ENCODE measurements at places on chromosomes 7 and 10.

- DNase-seq: no peak
Observed at GRCh38 chr10:82254237-82254636, 379.2 kb downstream of the NRG3 start.

- no peak for DNase-seq
Observed at GRCh38 chr7:47346377-47346914, 235.5 kb downstream of the TNS3 start.

GRCh38 chr10:69319841-69320316 is 41.6 kb downstream of the HK1 start:
- DNase-seq: no peak

DNA sequence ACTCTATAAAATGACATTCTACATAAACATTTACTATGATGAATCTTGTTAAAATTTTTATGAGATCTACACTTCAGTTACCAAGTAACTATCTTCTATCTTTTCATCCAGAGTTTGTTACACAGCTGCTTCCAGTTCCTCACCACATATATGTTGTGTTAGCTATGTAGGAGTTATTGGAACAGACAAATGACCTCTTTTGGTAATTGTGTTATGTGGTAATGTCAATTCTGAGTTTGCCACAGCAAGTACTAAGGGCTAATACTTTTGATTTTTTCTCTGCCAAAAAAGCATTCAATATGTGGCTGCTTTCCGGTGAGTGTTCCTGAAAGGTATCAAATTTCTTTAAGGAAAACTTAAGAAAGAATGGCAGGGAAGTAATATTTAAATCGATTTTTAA is 573.9 kb upstream of the PCDH15 start:
- DNase-seq: no peak

- DNase-seq: no peak
Observed at GRCh38 chr7:84455788-84456187, 261.2 kb upstream of the SEMA3A start.

DNA sequence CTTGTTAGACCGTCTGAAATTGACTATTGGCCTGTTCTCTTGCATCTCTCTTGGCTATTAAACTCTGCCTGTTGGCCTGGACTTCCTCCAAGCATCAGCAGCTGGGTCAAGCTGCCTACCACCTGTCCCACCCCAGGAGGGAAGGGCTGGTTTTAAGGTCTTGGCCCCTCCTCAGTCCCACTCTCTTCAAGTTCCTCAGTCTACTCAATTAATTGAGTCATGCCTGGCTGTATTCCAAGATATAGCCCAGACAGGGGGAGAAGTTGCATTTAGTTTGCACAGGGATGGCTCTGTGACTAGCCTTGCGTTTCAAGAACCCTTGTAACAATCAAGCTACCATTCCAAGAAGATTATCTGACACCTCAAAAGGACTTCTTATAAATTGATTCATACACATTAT is 113.8 kb upstream of the GLI3 start:
- DNase-seq: no peak

All from HTR-8/SVneo (cell line).